Dermis lymphatic vessel endothelial cell (primary cell): ENCODE measurements at places on chromosomes 16 and 17. TPM values are rescaled to one million over a fixed set of nuclear protein-coding genes. Genes with fewer than 3 reads are reported as not detected.

The TEX19 gene
- not detected in 2 replicates for total RNA-seq

The CHD9NB gene
- under 0.01 TPM in 2 replicates for total RNA-seq

The TNFRSF17 gene
- total RNA-seq = not detected in 2 replicates

The TEX14 gene
- under 0.01 TPM in 2 replicates for total RNA-seq

The MNT gene
- total RNA-seq = 3.3 and 3.4 TPM in 2 replicates

The GFAP gene
- total RNA-seq = not detected in 2 replicates

The TBC1D3B gene
- total RNA-seq = 0.43 and 1.5 TPM in 2 replicates

The PRSS36 gene
- 0.26 and 0.87 TPM in 2 replicates for total RNA-seq

The CNTNAP4 gene
- not detected in 2 replicates for total RNA-seq

The UNC13D gene
- 2.5 and 7.9 TPM in 2 replicates for total RNA-seq

The WFIKKN1 gene
- under 0.01 and 0.09 TPM in 2 replicates for total RNA-seq

The ASPA gene
- not detected in 2 replicates for total RNA-seq

The STH gene
- total RNA-seq = not detected in 2 replicates

The KRTAP1-1 gene
- not detected in 2 replicates for total RNA-seq

The TCAP gene
- 0.60 and 0.65 TPM in 2 replicates for total RNA-seq

The SDK2 gene
- total RNA-seq = not detected in 2 replicates

The TBX6 gene
- total RNA-seq = 0.11 and 0.26 TPM in 2 replicates

The CNOT1 gene
- total RNA-seq = 101 and 128 TPM in 2 replicates

The CCL14 gene
- total RNA-seq = 9.1 and 12.5 TPM in 2 replicates

The ADAD2 gene
- total RNA-seq = not detected in 2 replicates

The FUS gene
- total RNA-seq = 32.1 and 33.1 TPM in 2 replicates

The RBBP6 gene
- 17.6 and 21.2 TPM in 2 replicates for total RNA-seq

The NPIPB9 gene
- 0.87 and 1.7 TPM in 2 replicates for total RNA-seq

The CCDC92B gene
- total RNA-seq = not detected in 2 replicates

The FADS6 gene
- total RNA-seq = not detected in 2 replicates
